ENCODE measurements at places on chromosomes 2 and 18. TPM values are rescaled to one million over a fixed set of nuclear protein-coding genes. Genes with fewer than 3 reads are reported as not detected.

DNA sequence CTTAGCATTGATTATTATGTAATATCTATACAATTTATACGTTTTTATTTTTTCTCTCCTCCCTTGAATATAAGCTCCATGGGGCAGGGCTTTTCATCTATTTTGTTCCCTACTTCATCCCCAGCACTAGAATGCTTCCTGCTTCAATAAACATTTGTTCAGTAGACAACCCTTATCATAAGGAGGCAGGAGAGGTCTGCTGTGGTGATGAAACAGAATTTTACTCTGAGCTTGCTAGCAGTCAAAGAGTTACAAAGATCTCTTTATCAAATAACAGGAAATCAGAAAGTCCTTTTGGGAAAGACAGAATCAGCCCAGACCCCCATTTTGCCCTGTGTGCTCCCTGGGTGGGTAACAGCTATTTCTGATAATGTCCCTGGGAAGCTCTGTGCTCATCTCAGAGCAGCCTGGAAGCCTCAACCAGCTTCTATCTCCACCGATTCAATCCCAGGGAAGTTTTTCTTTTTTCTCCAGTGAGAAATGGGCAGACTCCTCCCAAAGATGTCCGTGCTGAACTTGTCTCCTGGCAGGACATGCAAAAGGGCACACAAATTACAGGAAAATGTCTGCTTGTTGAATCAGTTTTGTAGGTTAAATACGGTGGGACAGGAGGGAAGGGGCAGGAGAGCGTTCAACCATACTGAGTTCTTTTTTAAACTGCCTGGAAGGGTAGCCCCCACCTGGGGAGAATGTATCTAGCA is 84.7 kb upstream of the PKDCC start:
- DNase-seq, result no peak

DNA sequence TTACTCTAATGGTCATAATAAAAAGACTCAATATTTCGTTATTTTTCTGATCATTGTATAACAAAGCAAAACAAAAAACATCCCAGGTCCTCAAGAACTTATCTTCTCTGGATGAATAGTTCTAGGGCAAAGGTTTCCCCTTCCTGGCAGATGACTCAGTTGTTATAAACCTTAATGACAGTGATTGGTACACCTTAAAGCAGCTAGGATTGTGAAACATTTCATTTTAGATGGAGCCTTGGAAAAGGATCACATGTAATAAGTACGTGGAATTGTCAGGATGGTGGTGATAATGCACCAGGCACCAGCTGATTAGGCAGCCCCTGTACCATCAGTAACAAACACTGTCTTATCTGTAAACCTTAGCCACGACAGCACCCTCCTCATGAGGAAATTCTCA is 47.2 kb downstream of the MEP1B start:
- DNase-seq, result no peak

POTEE gene
- not detected for total RNA-seq

CENPA gene
- 4.6 TPM for total RNA-seq
